ENCODE measurements at places on chromosomes 16 and 17. TPM values are rescaled to one million over a fixed set of nuclear protein-coding genes. Genes with fewer than 3 reads are reported as not detected.
A peak's percentile ranks its signal among the peaks of the same experiment; 100 is the strongest.

The TPPP3 gene
- total RNA-seq: not detected

The IGF2BP1 gene
- total RNA-seq: not detected

DNA sequence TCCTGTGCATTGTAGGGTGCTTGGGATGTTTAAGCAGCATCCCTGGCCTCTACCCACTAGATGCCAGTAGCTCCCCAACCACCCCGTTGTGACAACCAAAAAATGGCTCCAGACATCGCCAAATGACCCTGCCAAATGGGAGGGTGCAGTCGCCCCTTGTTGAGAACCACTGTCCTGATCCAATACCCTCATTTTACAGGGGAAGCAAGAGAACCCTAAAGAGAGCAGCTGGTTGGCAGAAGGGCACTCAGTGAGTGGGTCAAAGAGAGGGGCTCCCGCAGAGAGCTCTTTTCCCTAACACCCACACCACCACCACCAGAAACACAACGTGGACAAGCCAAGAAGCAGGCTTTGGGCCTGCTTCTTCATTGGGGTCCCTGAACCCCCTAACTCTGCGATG is 18.4 kb downstream of the TEKT5 start:
- no peak overlapping the region for H3K27ac ChIP-seq
- peaks cover 9% of the 10 kb centered on the region for H3K27me3 ChIP-seq
- no peaks in the 10 kb centered on the region for H3K4me1 ChIP-seq
- DNase-seq: no peak
- H3K4me3 ChIP-seq: no peak overlapping the region
- H3K36me3 ChIP-seq: no peaks in the 10 kb centered on the region

- no peak overlapping the region for H3K27ac ChIP-seq
- no peaks in the 10 kb centered on the region for H3K4me1 ChIP-seq
- DNase-seq: no peak
- no peak overlapping the region for H3K4me3 ChIP-seq
- peaks cover 7% of the 10 kb centered on the region for H3K36me3 ChIP-seq
Measured at GRCh38 chr16:69069504-69069903, 35.9 kb upstream of the HAS3 start.

DNA sequence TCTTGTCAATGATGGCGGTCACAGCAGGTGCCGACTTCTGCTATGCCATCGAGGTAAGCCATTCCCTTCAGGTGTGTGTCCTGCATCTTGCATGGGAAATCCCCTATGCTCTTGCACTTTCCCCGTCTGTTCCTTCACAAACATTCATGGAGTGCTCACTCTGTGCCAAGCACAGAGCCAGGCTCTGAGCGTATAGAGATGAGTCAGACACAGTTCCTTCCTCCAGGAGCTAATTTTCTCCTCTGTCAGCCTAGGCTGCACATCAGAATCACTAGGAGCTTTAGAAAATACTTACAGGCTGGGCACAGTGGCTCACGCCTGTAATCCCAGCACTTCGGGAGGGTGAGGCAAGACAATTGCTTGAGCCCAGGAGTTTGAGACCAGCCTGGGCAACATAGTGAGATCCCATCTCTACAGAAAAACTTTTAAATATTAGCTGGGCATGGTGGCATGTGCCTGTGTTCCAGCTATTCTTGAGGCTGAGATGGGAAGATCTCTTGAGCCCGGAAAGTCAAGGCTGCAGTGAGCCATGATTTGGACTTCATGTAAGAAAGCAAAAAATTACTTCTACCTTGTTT is 14.1 kb downstream of the PRMT7 start:
- no peak overlapping the region for H3K27ac ChIP-seq
- H3K4me1 ChIP-seq: peaks cover 5% of the 10 kb centered on the region
- no peaks in the 10 kb centered on the region for H3K27me3 ChIP-seq

DNA sequence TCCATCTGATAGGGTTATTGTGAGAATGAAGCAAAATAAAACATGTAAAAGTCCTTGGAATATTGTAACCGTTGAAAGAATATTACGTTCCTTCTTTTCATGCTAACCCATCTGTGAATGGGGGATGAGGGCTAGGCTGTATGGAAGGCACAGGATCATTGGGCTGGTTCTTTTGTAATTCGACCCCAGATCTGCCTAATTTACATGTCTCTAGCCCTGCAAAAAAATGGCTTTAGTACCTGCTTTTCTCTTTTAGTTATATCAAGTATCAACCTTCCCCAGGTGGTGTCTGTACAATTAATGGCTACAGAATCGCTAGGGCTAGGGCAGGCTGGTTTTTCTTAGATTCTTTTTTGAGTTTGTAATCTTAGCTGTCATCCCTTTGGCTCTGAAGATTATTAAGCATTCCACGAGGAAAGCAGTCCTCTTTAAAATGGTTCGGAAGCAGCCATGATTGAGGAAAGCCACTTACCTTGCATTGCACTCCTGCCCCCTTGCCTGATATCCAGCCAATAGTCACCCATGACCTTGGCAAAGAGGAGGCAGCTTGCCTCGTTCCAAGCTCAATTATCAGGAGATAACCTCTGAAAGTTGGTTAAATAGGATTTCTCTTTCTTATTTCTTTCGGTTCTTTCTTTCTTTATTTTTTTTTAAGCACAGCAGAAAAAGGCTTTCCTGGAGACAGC is 153.9 kb upstream of the ZKSCAN2 start:
- no peaks in the 10 kb centered on the region for H3K4me1 ChIP-seq
- no peak overlapping the region for H3K4me3 ChIP-seq
- DNase-seq: no peak

DNA sequence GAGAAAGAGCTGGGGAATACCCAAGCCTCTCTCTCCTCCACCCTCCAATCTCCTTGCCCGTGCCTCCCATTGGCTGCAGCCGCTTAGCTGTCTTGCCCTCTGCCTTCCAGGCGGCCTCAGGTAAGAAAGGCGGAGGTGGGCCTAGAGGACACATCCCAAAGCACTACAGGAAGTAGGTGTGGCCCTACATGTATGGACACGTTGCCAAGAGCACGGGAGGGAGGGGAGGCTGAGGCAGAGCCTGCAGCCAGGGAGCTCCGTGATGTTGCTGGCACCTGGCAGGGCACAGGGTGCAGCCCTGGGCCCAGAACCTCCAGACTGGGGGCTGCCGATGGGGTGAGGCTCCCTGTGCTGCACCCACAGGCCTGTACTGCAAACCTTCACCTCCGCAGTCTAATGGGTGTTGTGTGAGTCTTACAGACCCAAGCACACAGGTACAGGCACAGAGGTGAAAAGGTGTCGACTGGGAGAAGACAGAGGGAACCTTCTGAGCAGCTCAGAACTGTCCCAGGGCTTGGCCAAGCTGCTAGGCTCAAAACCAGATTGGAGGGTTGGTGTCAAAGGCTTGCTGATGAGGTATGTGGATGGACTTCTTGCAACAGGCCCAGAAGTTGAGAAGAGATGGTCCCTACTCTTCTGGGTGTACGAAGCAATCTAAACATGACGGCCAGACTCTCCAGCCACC is 23.5 kb upstream of the FOXK2 start:
- H3K4me1 ChIP-seq: peaks cover 29% of the 10 kb centered on the region
- H3K27me3 ChIP-seq: no peaks in the 10 kb centered on the region
- no peaks in the 10 kb centered on the region for H3K36me3 ChIP-seq
- H3K27ac ChIP-seq: peak overlapping the region; percentile 66
- no peak for DNase-seq
- peak overlapping the region; percentile 75 for H3K4me3 ChIP-seq

Data from naive thymus-derived CD8-positive, alpha-beta T cell (primary cell).